Dermis microvascular lymphatic vessel endothelial cell (primary cell): ENCODE measurements at places on chromosomes 7 and 10. TPM values are rescaled to one million over a fixed set of nuclear protein-coding genes. Genes with fewer than 3 reads are reported as not detected.
A peak's percentile ranks its signal among the peaks of the same experiment; 100 is the strongest.

DNA sequence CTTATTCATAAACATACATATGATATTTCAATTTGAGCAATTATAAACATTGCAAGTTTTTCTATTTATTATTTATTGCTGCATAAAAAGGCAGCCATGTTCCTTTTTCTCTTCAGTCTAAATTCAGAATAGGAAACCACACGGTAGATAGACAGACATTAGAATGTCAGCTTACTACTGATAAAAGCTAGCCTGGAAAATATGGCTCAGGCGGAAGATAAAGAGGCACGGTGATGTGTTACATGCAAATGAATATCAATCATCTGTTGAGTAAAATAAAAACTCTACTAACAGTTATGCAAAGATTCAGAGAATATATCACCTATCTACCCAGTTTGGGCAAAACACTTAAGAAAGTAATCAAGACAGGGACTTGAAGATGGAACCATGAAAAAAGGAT is 73.5 kb upstream of the PDSS1 start:
- no peak for DNase-seq

The SPDYE16 gene
- 0.13 TPM in 1 of 2 replicates, not detected in the other for total RNA-seq

The SUFU gene
- total RNA-seq: 3.1 and 6.4 TPM in 2 replicates

DNA sequence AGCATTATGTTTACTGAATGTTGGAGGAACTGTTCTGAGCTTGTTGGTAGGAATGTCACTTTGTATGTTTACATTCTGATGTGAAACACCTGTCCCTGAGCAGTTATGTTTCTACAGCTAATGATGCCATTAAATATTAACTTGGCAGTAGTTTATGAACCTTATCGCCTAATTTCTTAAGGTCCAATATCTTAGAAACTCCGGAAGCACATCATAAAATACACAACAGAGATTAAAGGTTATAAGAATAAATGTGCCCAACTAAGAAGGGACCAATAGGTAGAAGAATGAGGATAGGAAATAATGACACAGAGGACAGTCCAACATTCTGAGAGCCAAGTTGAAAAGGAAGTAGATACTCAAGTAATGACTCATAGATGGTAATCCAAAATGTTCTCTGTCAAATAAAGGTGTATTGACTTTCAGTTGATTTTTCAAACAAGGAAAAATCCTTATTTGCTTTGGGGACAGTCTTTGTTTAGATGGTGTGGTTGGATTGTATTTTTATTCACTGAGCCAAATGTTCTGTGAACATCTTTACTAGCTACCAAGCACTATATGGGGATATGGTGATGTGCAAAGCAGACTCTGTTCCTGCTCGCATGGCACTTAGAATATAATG is 31.9 kb downstream of the LCOR start:
- peak; percentile 68 for DNase-seq

- DNase-seq: peak; percentile 98
Measured at GRCh38 chr7:132419542-132419941, 156.7 kb downstream of the PLXNA4 start.

DNA sequence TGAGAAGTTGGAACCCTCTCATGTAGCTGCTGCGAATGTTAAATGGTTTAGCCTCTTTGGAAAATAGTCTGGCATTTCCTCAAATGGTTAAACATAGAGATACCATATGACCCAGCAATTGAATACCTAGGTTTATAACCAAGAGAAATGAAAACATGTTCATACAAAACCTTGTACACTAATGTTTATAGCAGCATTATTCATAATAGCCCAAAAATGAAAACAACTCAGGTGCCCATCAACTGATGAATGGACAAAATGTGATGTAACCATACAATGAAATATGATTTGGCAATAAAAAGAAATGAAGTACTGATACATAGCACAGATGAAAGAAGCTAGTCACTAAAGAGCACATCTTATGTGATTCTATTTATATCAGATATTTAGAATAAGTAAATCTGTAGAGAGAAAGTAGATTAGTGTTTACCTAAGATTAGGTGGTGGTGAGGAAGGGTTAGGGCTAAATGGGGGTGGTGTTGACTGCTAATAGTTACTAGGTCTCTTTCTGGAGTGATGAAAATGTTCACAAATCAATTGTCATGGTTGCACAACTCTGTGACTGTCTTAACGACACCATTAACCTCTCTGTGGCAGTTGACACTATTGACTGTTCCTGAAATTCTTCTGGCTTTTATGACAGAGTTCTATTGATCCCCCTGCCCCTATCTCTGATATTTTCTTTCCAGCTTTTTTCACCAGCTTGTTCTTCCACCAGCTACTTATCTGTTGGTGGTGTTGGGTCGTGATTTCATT is 35.2 kb downstream of the VCL start:
- no peak for DNase-seq

- peak; percentile 74 for DNase-seq
Measured at GRCh38 chr10:131972474-131973071, 9.2 kb downstream of the BNIP3 start.

- peak; percentile 89 for DNase-seq
Measured at GRCh38 chr7:95609277-95609971, 13.1 kb upstream of the PDK4 start.
